ENCODE measurements at places on chromosomes 4 and X.

- DNase-seq, result no peak
Observed at GRCh38 chrX:108090491-108091263, 665 bp downstream of the PSMD10 start.

GRCh38 chr4:18675586-18676525, 654.3 kb upstream of the LCORL start:
- DNase-seq, result no peak

GRCh38 chr4:3192188-3192587, 56.8 kb upstream of the MSANTD1 start:
- DNase-seq, result no peak

GRCh38 chr4:40991908-40992307, 222.4 kb downstream of the APBB2 start:
- no peak for DNase-seq

GRCh38 chr4:177371461-177371860, 61.8 kb downstream of the NEIL3 start:
- no peak for DNase-seq

DNA sequence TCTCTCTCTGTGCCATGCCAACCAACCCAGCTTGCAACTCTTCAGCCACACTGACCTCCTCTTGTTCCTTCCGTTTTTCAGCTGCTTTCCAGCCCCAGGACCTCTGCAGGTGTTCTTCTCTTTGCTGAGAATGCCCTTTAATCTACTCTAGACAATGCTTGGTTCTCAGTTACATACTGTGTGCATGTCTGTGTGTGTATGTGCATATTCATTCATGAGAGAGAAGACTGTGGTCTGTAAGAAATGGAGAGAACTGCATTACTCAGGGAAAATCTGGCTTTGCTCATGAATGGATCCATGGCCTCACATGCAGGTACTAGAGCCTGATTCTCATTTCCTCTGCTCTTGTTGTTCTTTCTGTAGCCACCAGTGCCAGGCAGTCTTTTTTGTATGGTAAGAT, 636.9 kb upstream of the TENM3 start:
- DNase-seq, result no peak

GRCh38 chr4:86835677-86836076, 13.5 kb downstream of the SLC10A6 start:
- no peak for DNase-seq

DNA sequence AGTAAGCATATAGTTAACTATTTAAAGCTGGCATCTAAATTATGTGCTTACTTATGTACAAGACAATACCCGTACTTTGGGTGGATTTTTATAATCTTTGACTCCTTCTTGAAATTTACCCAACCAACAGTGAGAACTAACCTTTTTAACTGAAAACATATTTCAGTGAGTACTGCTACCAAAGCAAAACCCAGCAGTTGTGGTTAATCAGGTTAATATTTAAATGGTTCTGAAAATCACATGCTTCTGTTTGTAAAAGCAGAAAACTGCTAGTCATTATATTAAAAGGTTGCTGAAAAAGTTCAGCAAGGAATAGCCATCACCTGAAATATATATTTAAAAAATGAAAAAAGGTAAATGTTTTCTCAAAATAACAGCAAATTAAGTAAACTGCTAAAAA, 20.0 kb downstream of the UBE2D3 start:
- no peak for DNase-seq

GRCh38 chrX:100662170-100662569, 18.2 kb downstream of the SRPX2 start:
- DNase-seq, result no peak

DNA sequence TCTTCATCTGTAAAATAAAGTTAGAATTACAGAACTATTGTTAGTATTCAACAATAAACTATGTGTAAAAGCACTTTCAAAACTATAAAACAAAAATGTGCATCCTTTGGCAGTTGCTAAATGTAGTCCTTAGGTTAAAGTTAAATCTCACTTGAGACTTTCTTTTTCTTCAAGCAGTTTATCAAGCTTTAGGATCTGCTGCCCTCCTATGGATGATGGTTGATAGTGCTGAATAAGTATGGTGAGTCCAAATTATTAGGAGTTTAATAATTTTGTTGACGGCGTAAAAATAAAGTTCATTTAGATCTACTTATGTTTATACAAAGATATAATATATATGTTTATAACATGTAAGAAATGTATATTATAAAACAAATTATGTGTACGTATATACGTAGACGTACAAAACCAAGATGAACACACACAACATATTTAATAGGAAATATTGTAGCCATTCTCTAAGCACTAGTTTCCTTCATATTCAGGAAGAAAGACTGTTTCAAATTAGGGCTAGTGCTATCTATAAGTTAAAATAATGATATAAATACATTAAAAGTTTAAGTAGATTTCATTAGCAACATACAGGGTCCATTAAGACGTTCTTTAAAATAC, 22.3 kb downstream of the UGT2A2 start:
- no peak for DNase-seq

- DNase-seq, result no peak
Observed at GRCh38 chr4:87848622-87849351, 16.0 kb downstream of the MEPE start.

- DNase-seq, result no peak
Observed at GRCh38 chr4:80489798-80490197, 154.3 kb downstream of the CFAP299 start.

- DNase-seq, result no peak
Observed at GRCh38 chr4:108058685-108059440, 69.2 kb downstream of the HADH start.

GRCh38 chrX:16853537-16853936, 16.6 kb downstream of the RBBP7 start:
- no peak for DNase-seq

GRCh38 chr4:47050761-47051725, 19.7 kb downstream of the GABRB1 start:
- DNase-seq, result no peak

DNA sequence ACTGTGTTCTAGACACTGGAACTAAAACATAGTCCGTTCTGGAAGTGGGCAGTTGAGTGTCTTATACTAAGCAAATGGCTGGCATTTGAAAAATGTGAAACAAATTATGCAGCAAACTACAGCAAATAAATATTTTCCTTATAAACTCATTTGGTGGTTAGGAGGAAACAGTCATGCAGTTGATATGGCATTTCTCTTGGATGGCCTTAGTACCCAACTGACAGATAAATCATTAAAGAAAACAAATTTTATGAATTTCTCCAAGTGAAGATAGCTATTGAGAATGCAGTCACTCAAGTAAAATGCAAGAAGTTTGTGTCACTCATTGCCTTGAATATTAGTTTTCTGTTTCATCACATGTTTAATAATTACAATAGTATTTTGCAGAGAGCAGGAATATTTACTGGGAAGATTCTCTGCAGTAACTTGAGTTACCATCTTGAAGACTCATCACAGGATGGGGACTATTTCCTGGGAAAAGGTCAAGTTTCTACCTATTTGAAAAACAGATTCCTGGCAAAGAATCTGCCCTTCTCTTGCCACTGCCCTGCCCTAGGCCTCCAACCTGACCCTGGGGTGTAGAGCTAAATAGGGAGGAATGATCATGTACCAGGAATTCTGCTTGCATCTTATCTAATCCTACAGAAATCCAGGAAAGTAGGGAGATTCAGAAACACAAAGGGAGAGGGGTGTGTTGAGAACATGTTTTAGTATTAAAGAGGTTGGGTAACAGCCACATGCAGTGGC, 105.9 kb downstream of the SH3RF1 start:
- no peak for DNase-seq

GRCh38 chrX:123581586-123581985, 151.3 kb downstream of the THOC2 start:
- DNase-seq, result no peak

DNA sequence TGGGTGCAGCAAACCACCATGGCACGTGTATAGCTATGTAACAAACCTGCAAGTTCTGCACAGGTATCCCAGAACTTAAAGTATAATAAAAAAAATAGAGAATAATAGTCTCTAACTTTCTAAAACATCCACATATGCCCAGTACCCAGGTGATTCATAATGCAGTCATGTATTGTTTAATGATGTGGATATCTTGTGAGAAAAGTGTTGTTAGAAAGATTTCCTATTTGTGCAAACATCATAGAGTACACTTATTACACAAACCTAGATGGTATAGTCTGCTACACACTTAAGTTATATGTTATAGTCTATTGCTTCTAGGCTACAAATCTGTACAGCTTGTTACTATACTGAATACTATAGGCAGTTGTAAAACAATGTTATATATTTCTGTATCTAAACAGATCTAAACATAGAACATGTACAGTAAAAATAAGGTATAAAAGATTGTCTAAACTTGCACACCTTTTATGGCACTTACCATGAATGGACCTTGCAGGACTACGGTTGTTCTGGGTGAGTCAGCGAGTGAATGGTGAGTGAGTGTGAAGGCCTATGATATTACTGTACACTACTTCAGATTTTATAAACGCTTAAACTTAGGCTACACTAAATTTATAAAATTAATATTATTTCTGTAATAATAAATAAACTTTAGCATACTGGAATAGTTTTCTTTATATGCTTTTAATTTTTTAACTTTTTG, 232.2 kb upstream of the SLIT2 start:
- DNase-seq, result no peak
